ENCODE measurements at places on chromosomes 1 and 21. TPM values are rescaled to one million over a fixed set of nuclear protein-coding genes. Genes with fewer than 3 reads are reported as not detected.

The RGS8 gene
- total RNA-seq: not detected

The CIART gene
- 5.9 TPM for total RNA-seq

The OR2L13 gene
- not detected for total RNA-seq

The HCRTR1 gene
- total RNA-seq: not detected

The LRRC39 gene
- total RNA-seq: 0.13 TPM

The MTARC2 gene
- 9.5 TPM for total RNA-seq

The DNASE2B gene
- total RNA-seq: not detected

The FCRL2 gene
- total RNA-seq: not detected

The BEND5 gene
- total RNA-seq: not detected

The GBP7 gene
- not detected for total RNA-seq

The PNRC2 gene
- total RNA-seq: 123 TPM

The ALPL gene
- total RNA-seq: 410 TPM

The NPHS2 gene
- not detected for total RNA-seq

The SYT2 gene
- not detected for total RNA-seq

Measured in SJSA1 (cell line).